ENCODE measurements at places on chromosomes 3 and 15. TPM values are rescaled to one million over a fixed set of nuclear protein-coding genes. Genes with fewer than 3 reads are reported as not detected.

- H3K4me1 ChIP-seq: no peaks in the 10 kb centered on the region
- H3K27me3 ChIP-seq: no peaks in the 10 kb centered on the region
- no peak for DNase-seq
- no peak overlapping the region for H3K27ac ChIP-seq
These were observed 144.7 kb upstream of the TTC14 start for GRCh38 chr3:180457225-180457624.

CADPS gene
- total RNA-seq: 16.7 TPM

PEX5L gene
- 33.9 TPM for total RNA-seq

PLSCR5 gene
- total RNA-seq: not detected

- no peaks in the 10 kb centered on the region for H3K36me3 ChIP-seq
- no peak overlapping the region for H3K4me3 ChIP-seq
- no peaks in the 10 kb centered on the region for H3K4me1 ChIP-seq
- no peak for DNase-seq
These were observed 563.4 kb upstream of the TGFBR2 start for GRCh38 chr3:30042916-30043555.

MEGF11 gene
- total RNA-seq: 7.3 TPM

DNA sequence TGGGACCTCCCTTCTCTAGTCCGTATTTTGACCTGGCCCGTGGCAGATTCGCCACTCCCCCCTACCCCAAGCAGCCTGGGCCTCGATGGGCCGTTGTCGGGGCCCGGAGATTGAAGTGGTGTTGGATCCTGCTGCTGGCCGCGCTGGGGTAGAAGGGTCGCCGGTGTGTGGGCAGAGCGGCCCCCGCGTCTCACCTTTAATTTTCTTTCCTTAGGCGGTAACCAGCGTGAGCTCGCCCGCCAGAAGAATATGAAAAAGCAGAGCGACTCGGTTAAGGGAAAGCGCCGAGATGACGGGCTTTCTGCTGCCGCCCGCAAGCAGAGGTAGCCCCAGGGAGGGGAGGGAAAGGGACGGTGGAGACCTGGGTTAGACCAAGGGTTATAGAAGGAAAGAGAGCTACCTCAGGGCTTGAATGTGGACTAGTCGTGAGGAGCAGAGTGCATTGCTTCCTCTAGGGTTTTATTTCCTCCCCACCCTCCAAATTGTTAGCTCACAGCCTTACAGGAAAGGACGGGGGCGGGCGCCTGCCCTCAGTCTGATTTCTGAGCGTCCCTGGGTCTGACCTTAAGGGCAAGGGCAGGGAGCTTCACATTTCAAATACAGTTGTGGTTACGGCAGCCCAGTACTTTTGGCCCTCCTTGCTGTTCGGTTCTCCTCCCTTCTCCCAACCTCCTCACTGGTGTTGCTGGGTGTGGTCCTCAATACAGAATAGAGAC is 799 bp downstream of the SERF2 start:
- no peaks in the 10 kb centered on the region for H3K27me3 ChIP-seq
- H3K36me3 ChIP-seq: no peaks in the 10 kb centered on the region
- H3K4me3 ChIP-seq: peak overlapping the region; percentile 95
- H3K27ac ChIP-seq: peak overlapping the region; percentile 100

DNA sequence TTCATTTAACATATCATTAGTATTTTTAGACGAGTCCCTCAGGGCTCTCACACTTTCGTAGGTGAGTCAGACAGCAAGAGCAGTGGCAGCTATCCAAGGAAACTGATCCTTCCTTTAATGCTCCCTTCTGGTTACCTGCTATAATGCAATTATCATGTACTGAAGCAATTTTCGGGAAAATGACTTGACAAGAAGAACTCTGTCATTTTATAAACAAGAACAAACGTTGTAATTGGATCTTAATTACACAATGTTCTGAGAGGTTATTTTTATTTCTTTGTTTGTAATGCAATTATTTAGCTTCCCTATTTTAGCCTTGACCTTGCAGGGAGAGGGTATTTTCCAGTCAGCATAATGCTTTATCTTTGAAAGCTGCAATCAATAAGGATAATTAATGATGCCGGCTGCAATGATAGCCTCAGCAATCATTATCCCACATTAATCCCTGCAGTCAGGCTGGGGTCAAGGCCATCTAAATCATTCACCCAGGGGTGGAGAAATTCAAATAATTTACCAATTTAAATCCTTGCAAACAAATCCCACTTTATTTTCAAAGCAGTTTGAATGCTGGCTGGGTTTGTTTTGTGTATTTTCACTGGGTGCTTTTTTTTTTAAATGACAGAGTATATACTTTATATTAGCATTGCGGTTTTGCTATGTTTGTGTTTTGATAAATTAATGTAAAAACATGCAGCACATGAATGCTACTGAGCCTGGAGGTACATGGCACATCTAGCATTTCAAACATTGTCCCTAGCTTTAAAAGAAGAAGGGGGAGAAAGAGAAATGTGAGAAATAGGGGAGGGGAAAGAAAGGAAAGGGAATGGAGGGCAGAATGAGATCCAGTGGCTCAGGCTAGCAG is 249.9 kb downstream of the SHOX2 start:
- DNase-seq: no peak
- H3K36me3 ChIP-seq: no peaks in the 10 kb centered on the region
- no peaks in the 10 kb centered on the region for H3K4me1 ChIP-seq
- no peak overlapping the region for H3K4me3 ChIP-seq
- no peaks in the 10 kb centered on the region for H3K27me3 ChIP-seq

GRCh38 chr3:123920383-123920782 is 36.3 kb upstream of the MYLK start:
- H3K36me3 ChIP-seq: peaks cover 91% of the 10 kb centered on the region
- H3K4me1 ChIP-seq: no peaks in the 10 kb centered on the region
- H3K27me3 ChIP-seq: no peaks in the 10 kb centered on the region
- no peak overlapping the region for H3K4me3 ChIP-seq
- no peak overlapping the region for H3K27ac ChIP-seq

GRCh38 chr3:167602041-167602440 is 51.7 kb downstream of the WDR49 start:
- no peak overlapping the region for H3K4me3 ChIP-seq
- DNase-seq: no peak
- no peaks in the 10 kb centered on the region for H3K4me1 ChIP-seq
- H3K36me3 ChIP-seq: no peaks in the 10 kb centered on the region
- no peak overlapping the region for H3K27ac ChIP-seq

- peak; percentile 68 for DNase-seq
- no peaks in the 10 kb centered on the region for H3K4me1 ChIP-seq
- peaks cover 15% of the 10 kb centered on the region for H3K27me3 ChIP-seq
- H3K4me3 ChIP-seq: peak overlapping the region; percentile 83
These were observed 416 bp upstream of the CORO2B start for GRCh38 chr15:68578175-68578979.

- no peaks in the 10 kb centered on the region for H3K4me1 ChIP-seq
- H3K4me3 ChIP-seq: no peak overlapping the region
- H3K36me3 ChIP-seq: no peaks in the 10 kb centered on the region
These were observed 119.9 kb upstream of the STT3B start for GRCh38 chr3:31412832-31413231.
